ENCODE measurements at places on chromosomes 3 and 15.

DNA sequence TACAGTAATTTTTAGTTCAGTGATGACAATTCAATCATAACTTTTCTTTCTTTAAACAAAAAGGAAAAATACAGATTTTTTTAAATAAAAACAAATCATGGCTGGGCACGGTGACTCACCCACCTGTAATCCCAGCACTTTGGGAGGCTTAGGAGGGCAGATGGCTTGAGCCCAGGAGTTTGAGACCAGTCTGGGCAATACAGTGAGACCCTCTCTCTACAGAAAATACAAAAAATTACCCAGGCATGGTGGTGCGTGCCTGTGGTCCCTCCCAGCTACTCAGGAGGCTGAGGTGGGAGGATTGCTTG is 25.6 kb upstream of the ATG7 start:
- DNase-seq = no peak

- no peak for DNase-seq
Observed at GRCh38 chr3:89113893-89114840, 6.7 kb downstream of the EPHA3 start.

DNA sequence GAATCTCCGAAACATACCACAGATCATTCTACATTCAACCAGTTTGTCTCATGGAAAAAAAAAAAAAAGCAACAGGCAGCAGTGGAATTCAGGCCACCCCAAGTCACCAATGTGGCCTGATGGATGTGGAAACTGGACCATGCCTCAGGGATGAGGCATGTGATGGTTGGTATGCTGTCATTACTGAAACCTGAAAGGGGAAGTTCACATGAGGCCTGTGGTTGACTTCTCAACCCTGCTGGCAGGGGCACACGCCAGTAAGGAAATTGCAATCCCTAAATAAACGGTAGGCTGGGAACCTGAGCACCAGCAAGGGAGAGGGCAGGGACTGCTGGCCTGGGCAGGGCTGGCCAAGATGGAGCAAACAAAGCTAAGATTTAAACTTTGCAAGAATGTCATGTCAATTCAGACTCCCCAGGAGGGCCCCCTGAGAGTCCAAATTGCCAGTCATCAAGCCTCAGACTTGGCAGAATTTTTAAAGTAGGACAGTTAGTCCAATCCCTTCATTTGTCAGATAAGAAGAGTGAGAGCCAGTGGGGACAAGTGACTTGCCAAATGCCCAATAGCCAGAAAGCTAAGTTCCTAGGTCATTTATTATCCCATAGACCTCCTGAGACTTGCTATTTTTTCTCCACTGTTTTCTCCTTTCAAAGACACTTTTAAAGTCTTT is 310.4 kb downstream of the ERC2 start:
- DNase-seq = no peak

- DNase-seq = no peak
Observed at GRCh38 chr3:42300013-42300412, 34.0 kb upstream of the CCK start.

- DNase-seq = no peak
Observed at GRCh38 chr3:162022911-162023310, 526.3 kb downstream of the OTOL1 start.

- no peak for DNase-seq
Observed at GRCh38 chr3:59766200-59766872, 716.5 kb upstream of the CFAP20DC start.

- no peak for DNase-seq
Observed at GRCh38 chr3:100319951-100320350, 14.6 kb upstream of the NIT2 start.

GRCh38 chr3:183879243-183879642 is 5.4 kb downstream of the PARL start:
- no peak for DNase-seq

DNA sequence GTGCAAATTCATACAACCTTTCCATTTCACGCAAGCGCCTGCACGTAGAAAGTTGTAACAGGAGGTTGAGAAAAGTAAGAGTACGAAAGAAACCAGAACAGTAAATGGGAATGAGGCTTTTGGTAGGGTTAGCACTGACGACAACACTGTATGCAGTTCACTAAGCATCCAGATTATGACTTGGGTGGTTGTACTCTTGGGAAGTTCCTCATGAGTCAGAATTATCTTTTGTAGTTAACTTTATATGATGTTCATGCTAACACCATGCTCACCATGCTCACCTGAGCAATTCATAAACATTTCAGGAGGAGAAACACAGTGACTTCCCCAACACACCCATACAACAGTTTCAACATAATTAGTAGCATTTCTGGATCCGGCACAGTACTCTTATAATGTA is 3.0 kb upstream of the LPP start:
- DNase-seq = no peak

DNA sequence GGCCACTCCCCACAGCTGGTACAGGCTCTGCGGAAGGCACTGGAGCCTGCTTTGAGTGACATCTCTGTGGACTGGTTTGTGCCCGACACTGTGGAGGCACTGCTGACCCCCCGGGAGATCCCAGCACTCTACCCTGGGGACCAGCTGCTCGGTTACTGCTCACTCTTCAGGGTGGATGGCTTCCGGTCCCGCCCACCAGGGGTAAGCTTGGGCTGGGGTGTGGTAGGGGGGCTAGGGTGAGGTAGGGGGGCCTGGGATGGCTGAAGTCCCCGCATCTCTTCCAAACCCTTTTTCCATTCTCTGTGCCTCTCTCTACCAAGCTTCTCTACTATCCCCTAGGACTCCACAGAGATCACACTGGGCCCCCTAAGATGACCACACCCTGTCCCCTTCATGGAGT is 7.8 kb downstream of the VWA5B2 start:
- no peak for DNase-seq

GRCh38 chr15:67224889-67225288 is 29.6 kb downstream of the AAGAB start:
- no peak for DNase-seq

DNA sequence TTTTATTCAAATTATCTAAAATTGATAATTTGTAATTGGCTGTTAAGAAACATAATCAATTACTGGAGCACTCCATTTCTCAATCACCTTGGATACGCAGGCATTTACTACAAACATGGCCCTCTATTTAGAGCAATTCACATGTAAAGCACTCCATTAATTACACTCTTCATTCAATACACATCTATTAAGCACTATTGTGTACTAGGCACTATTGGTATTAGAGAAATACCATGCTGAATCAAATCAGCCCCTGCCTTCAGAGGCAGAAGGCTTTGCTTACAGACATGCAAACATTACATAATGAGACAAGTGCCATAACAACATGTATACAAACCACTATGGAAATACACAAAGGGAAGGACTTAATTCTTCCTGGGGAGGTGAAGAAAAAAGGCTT is 69.1 kb downstream of the PEAK1 start:
- no peak for DNase-seq
